ENCODE measurements at places on chromosomes 3 and 15.

DNA sequence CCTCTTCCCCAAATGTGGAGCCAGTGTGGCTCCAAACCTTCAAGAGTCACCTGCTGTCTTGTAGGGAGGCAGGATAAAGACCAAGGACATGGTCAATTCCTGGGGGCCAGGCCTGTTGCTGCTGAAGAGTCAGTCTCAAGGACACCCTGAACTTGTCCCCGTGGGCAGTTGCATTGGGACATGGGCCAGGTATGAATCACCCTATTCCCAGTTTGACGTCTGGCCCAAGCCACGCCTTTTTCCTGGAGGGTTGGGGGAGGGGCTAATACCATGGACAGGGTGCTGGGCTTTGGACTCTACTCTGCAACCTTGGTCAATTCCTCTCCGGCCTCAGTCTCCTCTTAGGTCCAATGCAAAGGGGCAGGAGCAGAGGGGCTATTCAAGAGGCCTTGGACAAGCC lies 10.4 kb downstream of the ATP2B2 start:
- H3K4me3 ChIP-seq: no peak overlapping the region
- no peak overlapping the region for H3K27ac ChIP-seq
- H3K27me3 ChIP-seq: peaks cover 22% of the 10 kb centered on the region
- no peaks in the 10 kb centered on the region for H3K36me3 ChIP-seq
- DNase-seq: no peak
- H3K4me1 ChIP-seq: no peaks in the 10 kb centered on the region

- no peak overlapping the region for H3K4me3 ChIP-seq
- no peaks in the 10 kb centered on the region for H3K4me1 ChIP-seq
- H3K36me3 ChIP-seq: no peaks in the 10 kb centered on the region
- DNase-seq: no peak
These were observed 6.1 kb upstream of the THSD4 start for GRCh38 chr15:71109130-71109529.

- no peaks in the 10 kb centered on the region for H3K27me3 ChIP-seq
- no peak for DNase-seq
- no peak overlapping the region for H3K27ac ChIP-seq
- H3K36me3 ChIP-seq: no peaks in the 10 kb centered on the region
These were observed 12.4 kb downstream of the CCR4 start for GRCh38 chr3:32963871-32964270.

GRCh38 chr3:147989344-147989743 lies 580.2 kb downstream of the ZIC1 start:
- no peak overlapping the region for H3K4me3 ChIP-seq
- H3K27me3 ChIP-seq: no peaks in the 10 kb centered on the region
- no peaks in the 10 kb centered on the region for H3K36me3 ChIP-seq
- no peak for DNase-seq

- H3K4me3 ChIP-seq: peak overlapping the region; percentile 84
- H3K4me1 ChIP-seq: peaks cover 5% of the 10 kb centered on the region
- DNase-seq: no peak
- no peaks in the 10 kb centered on the region for H3K36me3 ChIP-seq
- peak overlapping the region; percentile 91 for H3K27ac ChIP-seq
These were observed 1.1 kb downstream of the PLSCR2 start for GRCh38 chr3:146468234-146468633.

DNA sequence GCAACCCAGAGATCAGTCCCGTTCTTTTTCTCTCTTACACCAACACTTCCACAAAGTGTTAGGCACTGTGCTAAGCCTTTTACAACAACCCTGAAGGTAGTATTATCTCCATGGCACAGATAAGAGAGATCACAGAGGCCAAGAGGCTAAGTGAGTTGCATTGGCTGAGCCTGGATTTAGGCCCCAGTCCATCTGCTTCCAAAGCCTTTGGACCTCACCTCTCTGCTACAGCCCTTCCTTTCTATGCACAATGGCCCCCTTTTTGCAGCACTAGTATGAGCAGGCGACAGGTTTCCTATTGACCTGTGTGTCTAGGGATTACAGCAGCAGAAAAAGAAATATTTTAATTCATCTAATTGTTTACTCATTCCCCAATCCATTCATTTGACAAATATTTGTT lies 76.2 kb downstream of the CRYGS start:
- H3K27ac ChIP-seq: no peak overlapping the region
- H3K4me1 ChIP-seq: no peaks in the 10 kb centered on the region
- no peaks in the 10 kb centered on the region for H3K27me3 ChIP-seq
- no peak for DNase-seq

DNA sequence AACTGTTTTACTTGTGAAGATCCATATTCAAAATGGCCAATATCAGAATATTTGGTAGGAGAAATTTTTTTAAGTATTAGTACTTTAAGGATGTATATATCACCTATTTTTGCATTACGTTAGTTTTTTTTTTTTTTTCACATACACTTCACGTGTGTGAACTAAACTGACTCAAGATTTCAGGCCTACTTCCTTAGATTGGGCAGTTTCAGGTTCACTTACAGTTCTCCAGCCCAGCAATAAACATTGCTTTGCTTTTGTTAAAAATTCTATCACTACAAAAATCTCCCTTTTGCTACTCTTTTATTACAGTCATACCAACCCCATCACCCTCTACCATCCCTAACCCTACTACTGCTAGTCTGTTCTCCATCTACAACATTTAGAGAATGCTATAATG lies 183.6 kb downstream of the KCNH8 start:
- H3K4me3 ChIP-seq: no peak overlapping the region
- peaks cover 3% of the 10 kb centered on the region for H3K4me1 ChIP-seq
- H3K27ac ChIP-seq: no peak overlapping the region
- H3K36me3 ChIP-seq: no peaks in the 10 kb centered on the region

DNA sequence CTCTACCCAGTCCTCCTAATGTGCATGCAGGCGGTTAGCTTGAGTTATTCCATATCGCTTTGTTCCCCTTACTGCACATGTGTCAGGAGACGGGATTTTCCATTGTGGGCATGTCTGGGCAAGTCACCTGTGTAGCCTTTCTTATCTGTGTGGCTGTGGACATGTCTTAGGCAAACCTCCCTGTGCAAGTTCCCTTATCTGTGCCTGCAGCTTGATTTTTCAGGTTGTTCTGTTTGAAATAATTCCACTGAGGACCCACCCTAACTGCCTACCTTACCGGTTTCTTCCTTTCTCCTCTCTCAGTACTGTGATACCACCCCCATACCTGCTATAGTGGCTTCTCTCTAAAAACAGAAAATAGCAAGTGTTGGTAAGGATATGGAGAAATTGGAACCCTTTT lies 113.6 kb downstream of the NEO1 start:
- H3K4me3 ChIP-seq: no peak overlapping the region
- H3K27ac ChIP-seq: no peak overlapping the region
- H3K36me3 ChIP-seq: peaks cover 11% of the 10 kb centered on the region
- H3K27me3 ChIP-seq: peaks cover 25% of the 10 kb centered on the region
- H3K4me1 ChIP-seq: no peaks in the 10 kb centered on the region

DNA sequence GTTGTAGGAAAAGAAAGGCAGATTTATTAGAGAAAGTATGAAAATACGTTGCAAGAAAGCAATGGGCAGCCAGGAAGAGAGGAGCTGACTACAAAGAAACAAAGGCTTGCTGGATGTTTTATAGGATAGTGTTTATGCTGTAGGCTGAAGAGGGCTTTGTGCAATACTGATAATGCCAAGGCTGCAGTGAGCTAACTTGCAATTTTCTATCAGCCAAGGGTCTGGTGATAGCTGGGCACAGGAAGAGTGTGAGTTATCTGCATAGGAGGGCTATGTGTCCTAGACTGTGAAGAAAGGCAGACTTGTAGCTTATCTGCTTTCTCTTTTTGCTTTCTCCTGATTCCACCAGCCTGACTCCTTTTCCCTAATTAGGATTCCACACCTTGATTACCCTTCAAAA lies 51.3 kb upstream of the OSBPL11 start:
- no peaks in the 10 kb centered on the region for H3K36me3 ChIP-seq
- H3K27ac ChIP-seq: no peak overlapping the region
- no peaks in the 10 kb centered on the region for H3K27me3 ChIP-seq
- no peak for DNase-seq

DNA sequence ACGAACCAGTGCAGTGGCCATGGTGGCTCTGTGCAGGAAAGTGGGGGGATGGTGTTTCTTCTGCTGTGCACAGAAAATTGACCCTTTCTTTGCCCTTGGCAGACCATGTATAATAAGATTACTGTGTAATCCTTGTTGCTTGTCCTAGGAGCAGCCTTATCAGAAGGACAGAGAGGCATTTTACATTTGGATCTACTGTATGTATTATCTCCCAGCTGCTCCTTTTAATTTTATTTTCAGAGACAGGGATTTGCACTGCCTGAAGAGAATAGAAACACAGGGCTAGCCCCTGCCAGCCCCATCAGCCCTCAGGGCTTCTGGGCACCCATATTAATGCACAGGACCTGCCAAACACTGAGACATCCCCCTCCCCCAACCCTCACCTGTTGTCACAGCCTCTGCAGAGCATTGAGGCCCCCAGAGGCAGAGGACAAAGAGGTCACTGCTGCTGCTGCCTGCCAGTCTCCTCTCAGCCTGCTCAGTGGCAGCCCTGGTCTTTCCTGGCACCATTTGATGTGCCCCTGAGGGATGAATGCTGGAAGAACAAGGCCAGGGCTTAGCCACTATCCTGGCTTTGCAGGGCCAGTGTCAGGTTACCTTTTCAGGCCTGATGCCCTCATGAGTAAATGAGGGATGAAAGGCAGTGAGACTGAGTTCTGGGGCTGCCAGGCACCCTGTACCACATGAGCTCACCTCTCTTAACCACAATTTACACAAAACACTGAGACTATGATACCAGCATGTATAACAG lies 533.4 kb downstream of the NTRK3 start:
- H3K27me3 ChIP-seq: no peaks in the 10 kb centered on the region
- no peak overlapping the region for H3K27ac ChIP-seq
- no peak overlapping the region for H3K4me3 ChIP-seq
- H3K36me3 ChIP-seq: no peaks in the 10 kb centered on the region
- no peak for DNase-seq

GRCh38 chr15:33215941-33216872 lies 21.7 kb upstream of the FMN1 start:
- no peak overlapping the region for H3K4me3 ChIP-seq
- H3K4me1 ChIP-seq: no peaks in the 10 kb centered on the region
- DNase-seq: no peak
- H3K27ac ChIP-seq: no peak overlapping the region
- no peaks in the 10 kb centered on the region for H3K27me3 ChIP-seq

DNA sequence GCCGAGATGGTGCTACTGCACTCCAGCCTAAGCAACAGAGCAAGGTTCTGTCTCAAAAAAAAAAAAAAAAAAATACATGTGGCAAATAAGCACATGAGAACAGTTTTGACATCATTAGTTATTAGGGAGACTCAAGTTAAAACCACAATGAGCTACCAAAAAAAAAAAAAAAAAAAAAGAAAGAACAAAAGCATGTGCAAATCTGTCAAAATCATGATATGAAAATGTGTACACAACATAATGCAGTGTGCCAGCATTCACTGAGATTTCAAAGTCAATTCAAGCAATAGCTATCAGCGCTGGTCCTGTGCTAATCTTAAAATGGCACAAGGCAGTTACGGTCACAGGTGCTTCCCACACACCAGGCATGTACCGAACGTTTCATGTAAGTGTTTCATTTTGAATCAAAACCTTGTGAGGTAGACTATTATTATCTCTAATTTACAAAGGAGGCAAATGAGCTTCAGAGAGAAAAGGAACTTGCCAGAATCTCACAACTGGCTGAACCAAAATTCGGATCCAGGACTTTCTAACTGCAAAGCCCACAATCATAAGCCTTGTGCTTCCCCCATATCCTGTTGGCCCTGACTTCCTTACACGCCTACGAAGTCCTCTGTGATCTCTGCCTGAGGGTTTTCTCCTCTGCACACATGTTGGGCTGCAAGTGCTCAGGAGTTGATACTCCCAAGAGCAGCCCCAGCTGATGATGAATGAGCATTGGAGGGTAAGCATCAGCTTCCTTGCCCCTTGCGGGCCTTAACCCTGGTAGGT lies 200.1 kb upstream of the PROK2 start:
- H3K27ac ChIP-seq: no peak overlapping the region
- DNase-seq: no peak
- H3K4me3 ChIP-seq: peak overlapping the region; percentile 55

GRCh38 chr3:131031660-131032059 lies 5.0 kb downstream of the NEK11 start:
- H3K27ac ChIP-seq: no peak overlapping the region
- H3K36me3 ChIP-seq: no peaks in the 10 kb centered on the region
- no peaks in the 10 kb centered on the region for H3K27me3 ChIP-seq
- no peak for DNase-seq

DNA sequence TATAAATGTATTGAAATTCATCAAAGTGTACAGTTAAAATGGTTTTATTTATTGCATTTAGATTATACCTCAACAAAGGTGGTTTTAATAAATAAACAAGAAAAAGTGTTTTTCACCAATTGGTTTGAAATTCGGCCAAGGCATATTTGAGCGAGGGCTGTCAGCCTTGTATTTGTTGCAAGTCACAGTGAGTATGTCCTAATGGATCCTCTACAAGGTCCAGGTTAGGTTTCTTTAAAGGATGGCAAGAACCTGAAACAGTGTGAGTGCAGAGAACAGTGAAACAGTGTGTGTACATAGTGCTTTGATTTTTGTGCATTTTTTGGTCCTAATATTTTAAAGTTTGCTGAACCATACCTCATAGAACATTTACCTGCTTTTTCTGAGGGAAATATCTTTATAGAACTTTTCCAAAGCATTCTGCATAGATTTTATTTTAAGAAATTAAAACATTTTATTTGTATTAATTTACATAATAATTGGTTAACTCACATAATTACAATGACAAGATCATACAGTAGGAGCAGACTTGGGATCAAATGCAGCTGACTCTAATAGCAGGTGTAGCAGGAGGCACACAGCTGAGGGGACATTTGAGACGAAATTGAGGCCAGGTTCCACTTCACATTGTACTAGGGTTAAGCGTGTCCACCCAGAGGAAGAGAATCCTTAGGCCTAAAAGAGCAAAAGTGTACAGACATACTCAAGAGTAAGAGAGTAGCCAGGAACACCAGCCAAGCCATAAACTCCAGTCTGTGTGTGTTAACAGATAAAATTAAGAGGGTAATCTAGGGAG lies 428.8 kb upstream of the TPRG1 start:
- DNase-seq: no peak
- no peaks in the 10 kb centered on the region for H3K4me1 ChIP-seq

DNA sequence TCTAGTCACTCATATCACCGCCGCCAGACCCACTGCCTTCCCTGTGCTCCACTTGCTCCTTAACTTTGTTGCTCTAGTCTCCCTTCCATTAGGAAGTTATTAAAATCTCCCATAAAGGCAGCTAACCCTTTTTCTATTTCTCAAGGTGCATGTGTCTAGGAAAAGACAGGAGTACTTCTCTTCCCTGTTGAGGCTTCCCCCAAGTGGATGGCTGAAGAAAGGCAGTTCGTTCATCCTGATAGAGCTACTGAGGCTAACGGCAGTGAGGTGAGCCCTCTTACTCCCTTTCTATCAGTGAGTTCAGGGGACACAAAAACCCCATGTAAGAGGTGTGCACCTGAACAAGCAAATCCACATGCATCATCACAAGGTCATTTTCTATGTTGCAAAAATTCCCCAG lies 397.8 kb downstream of the IGSF11 start:
- no peaks in the 10 kb centered on the region for H3K27me3 ChIP-seq
- H3K36me3 ChIP-seq: no peaks in the 10 kb centered on the region
- H3K27ac ChIP-seq: no peak overlapping the region
- no peak for DNase-seq
- H3K4me1 ChIP-seq: no peaks in the 10 kb centered on the region

- no peaks in the 10 kb centered on the region for H3K27me3 ChIP-seq
- H3K27ac ChIP-seq: peak overlapping the region; percentile 98
- peaks cover 12% of the 10 kb centered on the region for H3K36me3 ChIP-seq
- peak overlapping the region; percentile 93 for H3K4me3 ChIP-seq
These were observed 565 bp upstream of the ZNF621 start for GRCh38 chr3:40524222-40524567.

- peaks cover 14% of the 10 kb centered on the region for H3K36me3 ChIP-seq
- no peaks in the 10 kb centered on the region for H3K27me3 ChIP-seq
- no peak overlapping the region for H3K27ac ChIP-seq
These were observed 20.1 kb upstream of the TM2D3 start for GRCh38 chr15:101672298-101672697.
